ENCODE measurements at places on chromosomes 12 and 14. TPM values are rescaled to one million over a fixed set of nuclear protein-coding genes. Genes with fewer than 3 reads are reported as not detected.

The GPR84 gene
- total RNA-seq = 0.59 TPM

The COX6A1 gene
- total RNA-seq = 189 TPM

GRCh38 chr12:8483079-8483478 lies 27.3 kb downstream of the CLEC6A start:
- no peak for DNase-seq

DNA sequence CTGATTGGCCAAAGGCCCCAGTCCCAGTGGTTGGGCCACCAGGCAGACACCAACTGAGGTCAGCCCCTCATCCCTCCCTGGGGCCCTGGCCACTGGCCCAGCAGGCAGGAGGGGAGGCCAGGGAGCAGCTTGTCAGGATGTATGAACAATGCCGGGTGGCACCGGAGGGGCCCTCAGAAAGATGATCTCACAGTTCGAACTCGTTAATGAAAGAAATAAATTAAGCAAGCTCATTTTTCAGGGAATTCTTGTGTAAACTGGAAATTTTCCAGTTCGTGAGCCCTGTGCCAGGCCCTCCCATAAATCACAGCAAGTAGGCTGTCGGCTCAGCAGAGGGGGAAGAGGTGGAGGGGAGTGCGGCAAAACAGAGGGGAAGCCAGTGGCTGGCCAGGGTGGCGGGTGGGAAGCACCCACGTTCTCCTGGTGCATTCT lies 177.0 kb upstream of the VASH1 start:
- DNase-seq = no peak

DNA sequence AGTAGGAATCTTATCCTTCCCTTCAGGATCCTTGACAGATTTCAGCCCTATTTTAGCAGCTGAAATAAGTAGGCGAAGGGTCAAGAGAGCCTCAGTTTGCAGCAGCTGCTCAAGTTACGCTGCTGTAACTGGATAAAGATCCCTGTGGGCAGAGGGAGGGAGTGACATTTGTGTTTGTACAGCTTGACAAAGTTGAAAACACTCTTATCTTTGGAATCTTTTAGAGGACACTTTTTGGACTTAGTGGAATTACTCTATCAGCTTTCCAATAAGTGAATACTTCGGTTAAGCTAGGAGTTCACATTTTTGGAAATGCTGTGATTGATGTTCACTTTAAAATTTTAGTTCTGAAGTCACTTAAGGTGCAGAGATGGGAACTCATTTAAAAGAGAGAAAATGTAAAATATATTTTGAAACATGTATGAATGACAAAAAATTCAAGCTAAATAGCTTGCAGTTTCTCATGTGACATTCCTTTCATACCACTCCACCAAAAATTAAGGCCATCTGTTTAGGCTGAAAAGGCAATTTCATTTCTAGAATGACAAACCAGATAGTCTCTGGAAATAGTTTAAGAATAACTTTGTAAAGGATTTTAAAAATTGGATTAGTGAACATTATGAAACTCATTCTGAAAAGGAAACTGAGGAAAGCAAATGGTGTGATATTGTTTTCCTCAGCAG lies 55.2 kb downstream of the SLC38A4 start:
- DNase-seq = no peak

- no peak for DNase-seq
These were observed 60.9 kb upstream of the CMKLR1 start for GRCh38 chr12:108400056-108400455.
